ENCODE measurements at places on chromosomes 1 and 21.

GRCh38 chr1:70044832-70045231 is 160.5 kb downstream of the LRRC40 start:
- no peak for DNase-seq

- DNase-seq = no peak
Measured at GRCh38 chr1:29444081-29444715, 207.9 kb downstream of the PTPRU start.

DNA sequence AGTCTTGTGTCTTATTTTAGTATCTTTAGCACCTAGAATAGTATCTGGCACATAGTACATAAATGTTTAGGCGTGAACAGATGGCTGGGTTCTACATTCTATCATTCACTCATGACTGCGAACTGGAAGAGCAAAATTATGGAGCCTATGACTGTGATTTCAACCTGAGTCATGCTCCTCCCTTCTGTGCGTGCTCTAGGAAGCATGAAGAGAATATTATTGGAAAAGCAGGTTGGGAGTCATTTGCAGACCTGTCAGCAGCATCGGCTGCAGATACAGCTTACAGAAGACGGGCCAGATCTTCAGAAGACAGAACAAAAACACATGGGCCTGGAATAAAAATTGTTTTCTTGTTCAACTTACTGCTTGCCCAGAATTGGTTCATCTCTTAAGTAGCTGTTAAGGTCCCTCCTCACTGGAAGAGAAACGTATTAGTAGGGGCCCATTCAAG is 344.0 kb upstream of the USP24 start:
- no peak for DNase-seq

GRCh38 chr1:208174731-208175507 is 69.3 kb downstream of the PLXNA2 start:
- DNase-seq = no peak

GRCh38 chr1:100769906-100770646 is 50.5 kb downstream of the VCAM1 start:
- no peak for DNase-seq

DNA sequence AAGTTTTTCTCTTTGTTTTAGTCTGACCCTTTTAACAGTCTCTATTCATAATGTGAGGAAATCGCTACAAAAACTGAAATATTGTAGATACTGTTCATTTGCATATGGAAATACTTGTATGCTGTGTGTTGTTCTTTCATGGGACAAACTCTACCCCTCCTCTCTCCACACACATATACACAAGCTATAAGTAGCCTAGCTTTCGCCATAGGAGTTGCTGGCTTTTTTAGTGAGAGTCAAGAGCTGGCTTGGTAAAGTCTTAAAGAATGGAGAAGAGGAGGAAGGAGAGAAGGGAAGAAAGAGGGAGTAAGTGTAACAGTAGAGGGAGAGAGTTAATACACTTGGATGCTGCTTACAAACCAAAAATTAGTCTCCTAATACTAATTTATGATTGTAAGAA is 115.6 kb downstream of the RABGAP1L start:
- no peak for DNase-seq

DNA sequence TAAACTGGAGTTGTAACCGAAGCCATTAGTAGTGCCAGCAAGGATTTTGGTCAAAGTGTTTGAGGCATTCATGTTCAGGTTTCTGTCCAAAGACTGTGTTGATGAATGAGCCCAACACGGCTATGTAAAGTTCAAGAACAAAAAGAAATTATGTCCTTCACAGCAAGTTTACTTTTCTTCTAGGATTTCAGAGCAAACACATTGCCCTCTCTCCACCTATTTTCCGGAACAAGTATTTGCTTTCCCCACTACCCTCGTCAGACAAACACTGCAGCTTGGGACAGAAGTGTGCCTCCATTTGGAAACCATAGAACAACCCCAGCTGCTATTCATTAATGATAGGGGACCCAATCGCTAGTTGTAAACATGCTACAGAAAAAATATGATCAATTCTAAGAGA is 151.4 kb upstream of the C1orf105 start:
- no peak for DNase-seq

- DNase-seq = no peak
Measured at GRCh38 chr1:42429603-42430002, 26.2 kb downstream of the ZMYND12 start.

- no peak for DNase-seq
Measured at GRCh38 chr1:59539961-59540681, 243.2 kb downstream of the FGGY start.

- no peak for DNase-seq
Measured at GRCh38 chr1:222326006-222326709, 221.7 kb downstream of the HHIPL2 start.

DNA sequence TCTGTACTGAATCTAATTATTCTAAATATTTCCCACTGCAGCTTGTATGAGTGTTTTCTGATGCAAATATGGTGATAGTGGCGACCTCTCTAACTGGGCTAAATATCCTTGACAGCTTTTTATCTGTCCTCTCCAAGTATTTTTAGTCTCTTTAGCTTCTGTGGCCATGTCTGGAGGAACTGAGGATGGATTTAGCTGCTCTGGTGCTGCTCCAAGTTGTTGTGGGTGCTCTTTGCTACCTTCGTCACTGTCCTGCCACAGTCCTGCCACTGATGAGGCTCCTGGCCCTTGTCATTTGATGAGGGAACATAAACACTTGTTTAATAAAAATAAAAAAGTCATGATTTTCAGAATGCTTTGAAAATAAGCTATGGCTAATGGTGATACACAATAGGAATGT is 15.9 kb downstream of the CAMTA1 start:
- no peak for DNase-seq

GRCh38 chr1:116334015-116334547 is 39.0 kb upstream of the ATP1A1 start:
- DNase-seq = no peak

DNA sequence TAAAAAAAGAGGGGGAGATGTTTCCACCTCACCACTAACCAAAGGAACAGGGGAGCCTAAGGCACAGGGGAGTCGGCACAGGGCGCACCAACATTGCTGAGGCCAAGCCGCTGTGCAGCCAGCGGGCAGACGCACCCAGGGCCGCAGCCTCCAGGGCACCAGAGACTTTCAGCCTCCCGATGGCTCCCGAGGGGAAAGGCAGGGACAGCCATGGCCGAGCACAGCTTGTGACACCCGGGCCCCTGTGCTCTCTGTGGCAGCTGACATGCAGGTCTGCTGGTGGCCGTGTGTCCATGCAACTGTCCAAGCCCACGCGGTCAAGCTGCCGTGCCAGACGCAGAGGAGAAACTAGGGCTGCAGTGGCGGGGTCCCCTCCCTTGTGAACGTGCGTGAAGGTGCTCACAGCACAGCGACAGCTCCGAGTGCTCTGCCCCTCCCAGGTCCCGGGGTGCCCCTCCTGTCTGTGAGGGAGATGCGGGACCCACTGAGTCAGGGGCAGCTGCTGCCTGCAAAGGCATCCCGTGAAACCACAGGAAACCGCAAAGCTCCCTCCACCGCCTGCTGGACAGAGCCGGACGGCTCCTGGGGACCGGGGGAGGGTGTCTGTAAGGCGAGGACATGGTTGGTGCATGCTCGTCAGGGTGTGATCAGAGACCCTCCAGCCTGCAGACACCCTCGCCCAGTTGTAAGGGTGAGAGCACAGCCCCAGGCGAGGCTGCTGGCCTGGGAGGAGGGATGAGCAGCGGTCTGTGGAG is 2.5 kb downstream of the KRTAP10-11 start:
- DNase-seq = no peak

GRCh38 chr1:228515200-228515834 is 28.1 kb downstream of the RNF187 start:
- no peak for DNase-seq

DNA sequence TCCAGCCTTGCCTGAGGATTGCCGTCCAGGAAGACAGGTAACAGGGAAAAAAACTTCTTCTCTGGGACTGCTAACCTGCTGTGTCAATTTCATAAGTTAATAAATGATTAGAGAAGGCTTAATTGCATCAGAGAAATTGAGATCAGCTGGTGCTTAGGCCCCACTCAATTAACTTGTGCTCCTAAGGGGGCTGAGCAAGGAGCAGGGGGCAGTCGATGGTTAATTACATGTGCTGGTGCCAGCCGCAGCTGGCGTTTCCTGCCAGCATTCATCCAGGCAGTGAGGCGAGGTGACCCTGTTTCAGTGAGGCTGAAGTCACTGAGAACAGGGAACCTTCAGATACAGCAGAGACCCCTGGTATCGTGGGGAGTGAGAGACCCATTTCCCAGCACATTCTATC is 60.0 kb downstream of the FAM163A start:
- DNase-seq = no peak

DNA sequence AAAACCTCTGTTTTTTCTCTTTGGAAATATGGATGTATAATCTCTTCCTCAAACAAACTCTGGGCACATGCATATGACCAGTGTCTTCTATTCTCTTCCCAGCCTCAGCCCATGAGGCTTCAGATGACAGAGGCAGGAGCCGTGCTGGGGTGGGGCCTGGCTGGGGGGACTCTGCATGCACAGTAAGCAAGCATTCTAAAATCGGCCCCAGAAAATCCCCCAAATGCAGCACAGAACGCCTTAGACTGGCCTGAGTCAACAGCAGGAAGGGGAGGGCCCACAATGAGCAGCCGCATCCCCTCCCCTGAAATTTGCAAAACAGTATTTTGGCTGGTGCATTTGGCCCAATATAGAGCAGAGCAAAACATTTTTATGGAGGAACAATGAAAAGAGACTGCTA is 47.8 kb downstream of the ITPKB start:
- no peak for DNase-seq

DNA sequence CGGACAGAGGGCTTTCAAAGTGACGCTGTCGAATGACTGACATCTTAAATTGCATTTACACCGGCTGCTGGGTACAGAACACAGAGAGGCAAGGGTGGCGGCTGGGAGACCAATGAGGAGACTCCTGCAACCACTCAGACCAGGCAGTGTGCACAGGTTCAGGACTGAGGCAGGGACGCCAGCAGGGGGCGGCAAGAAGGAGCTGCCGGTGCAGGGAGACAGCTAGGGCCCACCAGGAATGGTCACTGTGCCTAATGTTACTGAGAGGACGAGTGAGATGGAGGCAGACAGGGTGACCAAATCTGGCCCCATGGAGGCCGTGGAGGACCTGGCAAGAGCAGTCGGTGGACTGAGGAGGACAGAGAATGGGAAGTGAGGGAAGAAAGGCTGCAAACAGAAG is 23.5 kb downstream of the GLIS1 start:
- DNase-seq = no peak

GRCh38 chr1:2962061-2962460 is 59.2 kb upstream of the ACTRT2 start:
- no peak for DNase-seq

DNA sequence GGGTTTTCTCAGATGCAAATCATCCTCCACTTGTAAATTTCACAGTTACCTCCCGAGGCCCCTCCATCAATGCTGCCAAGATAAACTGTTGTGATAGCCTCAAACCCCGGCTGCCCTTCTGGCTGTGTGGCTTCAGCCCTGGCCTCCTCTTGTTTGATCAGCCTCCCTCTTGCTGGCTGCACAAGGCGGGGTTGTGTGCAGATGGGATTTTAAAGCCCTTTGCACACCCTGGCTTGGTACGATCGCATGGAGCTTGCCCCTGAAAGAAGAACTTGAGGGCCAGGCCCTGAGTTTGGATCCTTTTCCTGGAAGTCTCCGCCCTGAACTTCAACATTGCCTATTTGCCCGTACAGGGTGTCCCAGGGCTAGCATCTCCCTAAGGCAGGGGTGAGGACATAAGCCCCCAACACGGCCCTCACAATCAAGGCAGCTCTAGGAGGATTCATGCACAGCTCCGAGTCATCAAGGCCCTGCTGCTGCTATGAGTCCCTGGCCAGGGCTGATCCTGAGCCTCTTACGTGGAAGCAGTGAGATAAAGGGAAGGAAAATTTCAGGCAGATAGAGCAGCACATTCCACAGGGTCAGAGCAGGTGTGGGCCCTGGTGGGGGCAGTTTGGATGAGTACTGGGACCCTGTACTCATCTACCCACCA is 181.2 kb upstream of the VAMP3 start:
- DNase-seq = no peak

DNA sequence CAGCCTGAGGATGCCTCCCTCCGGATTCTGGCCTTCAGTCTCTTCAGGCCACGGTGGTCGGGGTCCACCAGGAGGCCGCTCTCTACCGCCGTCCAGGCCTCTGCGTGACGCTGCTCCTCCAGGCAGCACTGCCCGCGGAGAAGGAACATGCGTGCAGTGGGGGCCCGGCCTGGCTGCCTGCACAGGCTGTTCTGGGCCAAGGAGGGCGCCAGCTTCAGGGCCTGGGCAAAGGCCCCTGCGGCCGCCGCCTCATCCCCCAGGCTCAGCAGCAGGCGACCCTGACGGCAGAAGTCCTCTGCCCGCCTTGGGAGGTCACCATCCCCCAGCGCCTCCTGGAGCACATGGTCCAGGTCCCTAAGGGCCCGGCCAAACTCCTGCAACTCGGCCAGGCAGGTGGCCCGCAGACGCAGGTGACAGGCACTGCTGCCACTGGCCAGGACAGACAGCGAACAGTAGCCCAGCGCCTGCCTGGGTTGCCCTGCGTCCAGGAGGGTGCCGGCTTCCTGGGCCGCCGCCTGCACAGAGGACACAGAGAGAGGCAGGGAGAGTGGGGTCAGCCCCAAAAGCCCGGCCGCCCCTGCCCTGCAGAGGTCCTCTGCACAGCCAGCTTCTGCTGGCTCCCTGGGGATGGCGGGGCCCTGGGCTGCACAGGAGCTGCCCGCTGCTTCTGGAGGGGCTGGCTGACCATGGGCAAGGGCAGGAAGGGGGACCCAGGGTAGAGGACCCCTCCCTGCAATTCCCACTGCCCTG is 8.7 kb upstream of the MMEL1 start:
- DNase-seq = no peak

DNA sequence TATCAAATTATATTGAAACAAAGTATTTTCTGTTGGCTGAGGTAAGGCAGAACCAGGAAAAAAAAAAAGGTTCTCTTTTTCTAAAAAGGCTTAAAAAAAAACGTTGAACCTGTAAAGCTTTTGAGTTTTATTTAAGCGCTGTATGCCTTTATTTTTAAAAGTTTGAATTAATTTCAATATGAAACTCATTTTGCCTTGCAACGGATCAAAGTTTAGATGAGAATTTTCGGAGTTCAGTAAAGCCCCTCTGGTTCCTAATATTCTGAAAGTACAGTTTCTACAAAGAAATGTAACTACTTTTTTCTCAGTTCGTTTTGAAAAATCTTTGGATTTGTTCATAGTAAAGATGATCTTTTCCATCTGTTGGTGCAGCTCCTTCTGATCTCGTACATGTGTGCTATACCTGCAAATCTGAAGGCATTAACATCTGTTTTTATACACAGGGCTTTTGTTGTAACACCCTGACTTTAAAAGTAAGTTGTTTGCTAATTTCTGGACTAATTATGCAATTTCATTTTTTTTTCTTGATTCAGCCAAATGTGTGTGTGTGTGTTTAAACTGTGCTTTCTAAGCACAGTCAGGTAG is 1.7 kb downstream of the ZBTB18 start:
- DNase-seq = no peak
